ENCODE measurements at places on chromosomes 16 and 17. TPM values are rescaled to one million over a fixed set of nuclear protein-coding genes. Genes with fewer than 3 reads are reported as not detected.

Gene ADAM11
- 0.12 TPM for total RNA-seq

Gene CIAO3
- total RNA-seq = 24.0 TPM

Gene CCT6B
- total RNA-seq = 1.0 TPM

Gene VWA3A
- total RNA-seq = not detected

Gene TRPV3
- 1.4 TPM for total RNA-seq

Gene SDR42E2
- total RNA-seq = not detected

Measured in M059J (cell line).